T-helper 2 cell treated with Interferon-gamma antibody and Interleukin-4, amounts not matched to agents 5 μg/mL and 100 μg/mL, for 36 hours (primary cell): ENCODE measurements at places on chromosomes 13 and 19.

- DNase-seq: peak; percentile 25
These were observed 21.7 kb downstream of the IRS2 start for GRCh38 chr13:109764470-109765291.

- DNase-seq: peak; percentile 79
These were observed 885 bp downstream of the TGFB1 start for GRCh38 chr19:41352609-41353465.

GRCh38 chr13:42696191-42696590 lies 85.2 kb upstream of the FAM216B start:
- DNase-seq: no peak

- no peak for DNase-seq
These were observed 1091.2 kb downstream of the SLITRK1 start for GRCh38 chr13:82791035-82791434.

- DNase-seq: no peak
These were observed 389.2 kb downstream of the ITGBL1 start for GRCh38 chr13:101841698-101842097.

DNA sequence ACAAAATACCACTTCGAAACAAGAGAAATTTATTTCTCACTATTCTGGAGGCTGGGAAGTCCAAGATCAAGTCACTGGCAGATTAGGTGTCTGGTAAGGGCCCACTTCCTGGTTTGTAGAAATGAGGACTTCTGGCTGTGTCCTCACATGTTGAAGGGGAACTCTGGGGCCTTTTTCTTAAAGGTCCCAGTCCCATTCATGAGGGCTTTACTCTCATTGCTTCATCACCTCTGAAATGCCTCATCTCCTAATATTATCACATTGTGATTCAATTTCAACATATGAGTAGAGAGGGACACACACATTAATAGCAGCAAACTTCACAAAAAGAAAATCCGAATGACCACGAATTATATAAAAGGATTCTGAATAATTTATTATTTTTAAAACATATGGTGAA lies 21.6 kb upstream of the SIGLEC14 start:
- DNase-seq: no peak

DNA sequence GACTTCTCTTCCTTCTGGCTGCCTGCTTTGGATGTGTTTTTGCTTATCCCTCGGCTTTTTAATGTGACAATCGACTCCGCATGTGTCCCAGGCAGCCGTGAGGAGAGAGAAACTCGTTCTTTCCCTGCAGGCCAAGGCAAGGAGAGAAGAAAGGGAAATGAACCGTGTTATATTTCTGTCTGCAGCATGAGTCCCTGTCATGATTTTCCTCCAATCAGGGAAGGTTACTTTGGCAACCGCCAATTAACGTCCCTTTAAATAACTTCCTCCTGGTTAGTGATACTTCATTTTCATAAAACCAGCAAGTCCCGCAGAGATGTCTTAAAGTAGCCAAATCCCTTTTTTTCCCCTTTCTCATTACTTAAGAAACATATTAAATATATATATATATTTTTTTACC lies 42.6 kb downstream of the RFC3 start:
- no peak for DNase-seq

- DNase-seq: no peak
These were observed 96.4 kb downstream of the MBNL2 start for GRCh38 chr13:97318532-97318931.

GRCh38 chr19:43782311-43782660 lies 1.5 kb upstream of the KCNN4 start:
- DNase-seq: no peak

DNA sequence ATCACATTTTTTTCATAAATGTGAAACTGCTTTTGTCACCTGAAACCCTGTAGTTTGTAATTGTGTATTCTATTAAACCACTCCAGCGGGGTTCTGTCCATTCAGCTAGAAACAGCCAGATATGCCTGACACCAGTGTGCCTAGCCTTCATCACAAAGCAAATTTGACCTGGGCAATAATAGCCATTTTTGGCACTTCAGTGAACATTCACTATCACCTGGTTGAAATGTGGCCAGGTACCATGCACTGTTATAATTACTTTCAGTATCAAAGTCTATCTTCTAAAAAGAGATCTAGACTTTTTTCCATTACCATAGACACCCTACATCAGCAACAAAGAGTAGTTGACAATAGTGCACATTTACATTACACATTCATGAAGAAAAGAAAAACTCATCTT lies 64.5 kb downstream of the ZNF257 start:
- no peak for DNase-seq

- DNase-seq: no peak
These were observed 309.1 kb upstream of the EDNRB start for GRCh38 chr13:78227709-78228108.

DNA sequence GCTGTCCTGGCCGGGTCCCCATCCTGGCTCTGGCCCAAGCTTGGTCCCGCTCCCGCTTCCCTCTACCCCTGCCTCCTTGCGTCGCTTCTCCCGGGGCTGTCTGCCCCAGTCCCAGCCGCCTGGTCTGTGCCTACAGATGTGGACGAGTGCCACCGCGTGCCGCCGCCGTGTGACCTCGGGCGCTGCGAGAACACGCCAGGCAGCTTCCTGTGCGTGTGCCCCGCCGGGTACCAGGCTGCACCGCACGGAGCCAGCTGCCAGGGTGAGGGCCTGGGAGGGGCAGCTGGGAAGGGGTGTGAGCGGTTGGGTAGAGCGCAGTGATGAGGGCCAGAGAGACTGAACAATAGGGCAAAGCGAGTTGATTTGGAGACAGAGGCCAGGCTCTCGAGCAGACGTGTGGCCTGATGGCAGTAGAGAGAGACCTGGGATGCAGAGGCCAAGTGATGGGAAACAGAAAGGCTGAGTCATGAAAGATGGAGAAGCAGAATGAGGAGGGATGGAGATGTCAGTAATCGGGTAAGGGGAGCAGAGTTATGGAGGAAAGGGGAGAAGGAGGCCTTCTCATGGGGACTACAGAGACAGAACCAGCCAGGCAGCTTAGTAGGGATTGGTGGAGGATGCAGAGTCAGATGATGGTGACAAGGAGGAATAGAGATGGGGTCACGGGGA lies 9.4 kb downstream of the LTBP4 start:
- DNase-seq: peak; percentile 52

DNA sequence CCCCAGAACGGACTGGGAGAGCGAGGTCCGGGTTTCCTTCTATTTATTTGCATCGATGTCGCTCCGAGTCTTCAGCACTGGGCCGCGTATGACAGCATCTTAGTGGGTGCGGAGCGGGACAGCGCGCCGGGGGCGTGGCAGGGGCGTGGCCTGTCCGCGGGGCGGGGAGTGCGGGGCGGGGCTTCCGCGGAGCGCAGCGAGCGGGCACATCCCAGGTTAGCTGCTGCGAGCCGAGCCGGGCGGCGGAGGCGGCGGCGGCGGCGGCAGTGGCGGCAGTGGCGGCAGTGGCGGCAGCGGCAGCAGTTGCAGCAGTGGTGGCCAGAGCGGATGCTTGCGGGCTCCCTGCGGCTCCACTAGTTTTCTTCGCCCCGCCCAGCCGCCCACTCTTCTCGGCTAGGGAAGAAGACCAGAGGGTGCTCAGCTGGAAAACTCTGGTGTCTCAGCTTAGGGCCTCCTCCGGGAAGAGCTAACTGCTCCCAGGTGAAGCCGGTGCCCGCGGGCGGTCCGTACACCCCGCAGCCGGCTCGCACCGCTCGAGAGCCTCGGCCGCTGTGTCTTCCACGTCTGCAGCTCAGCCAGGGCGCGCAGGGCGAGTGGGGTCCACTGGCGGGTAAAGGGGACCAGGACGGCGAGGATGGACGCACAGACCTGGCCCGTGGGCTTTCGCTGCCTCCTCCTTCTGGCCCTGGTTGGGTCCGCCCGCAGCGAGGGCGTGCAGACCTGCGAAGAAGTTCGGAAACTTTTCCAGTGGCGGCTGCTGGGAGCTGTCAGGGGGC lies at the start of gene GPC5:
TSS of gene GPC5 (plus strand) at position 209 of the 776 bp plus-strand sequence.
- DNase-seq: peak; percentile 75

GRCh38 chr13:113407103-113407530 lies 43.2 kb upstream of the GRTP1 start:
- DNase-seq: no peak

GRCh38 chr19:15123031-15123890 lies 16.1 kb downstream of the SYDE1 start:
- no peak for DNase-seq

DNA sequence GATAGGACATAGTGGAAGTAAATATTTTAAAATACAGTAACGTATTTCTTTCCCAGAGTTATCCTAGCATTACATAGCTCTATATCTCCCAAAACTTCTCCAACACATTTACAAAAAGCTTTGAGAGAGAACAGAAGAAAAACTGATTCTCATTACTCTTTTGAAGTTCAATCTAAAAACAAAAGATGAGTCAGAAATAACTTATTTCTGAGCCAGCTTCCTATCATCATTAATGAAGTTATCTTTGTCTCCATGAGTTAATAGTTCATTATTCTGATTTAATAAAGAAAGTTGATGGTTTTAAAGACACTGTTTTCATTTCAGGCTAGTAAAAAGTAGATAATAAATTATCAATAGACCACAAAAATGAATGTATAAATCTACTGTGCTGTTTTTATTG lies 446.7 kb upstream of the SPRY2 start:
- no peak for DNase-seq

- no peak for DNase-seq
These were observed 11.2 kb upstream of the SELENOW start for GRCh38 chr19:47767349-47767748.

- DNase-seq: no peak
These were observed 3.8 kb upstream of the MLNR start for GRCh38 chr13:49216334-49216733.

DNA sequence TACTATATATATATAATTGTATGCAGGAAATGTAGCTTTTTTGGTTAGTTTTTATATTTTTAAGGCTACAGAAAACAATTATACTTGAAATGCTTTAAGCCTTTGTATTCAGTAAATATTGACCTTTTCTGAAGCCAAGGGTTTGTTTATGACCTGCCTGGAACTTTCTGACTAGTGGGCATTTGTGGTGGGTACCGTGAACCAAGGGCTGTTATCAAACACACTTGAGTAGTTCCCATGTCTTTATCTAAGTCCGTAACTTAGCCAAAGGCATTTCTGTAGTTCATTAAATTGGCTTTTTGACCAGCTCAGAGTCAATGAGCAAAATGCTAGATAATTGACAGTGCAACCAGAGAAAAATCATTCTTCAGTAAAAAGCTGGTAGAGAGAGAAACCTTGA lies 1444.2 kb upstream of the SLC10A2 start:
- DNase-seq: no peak

DNA sequence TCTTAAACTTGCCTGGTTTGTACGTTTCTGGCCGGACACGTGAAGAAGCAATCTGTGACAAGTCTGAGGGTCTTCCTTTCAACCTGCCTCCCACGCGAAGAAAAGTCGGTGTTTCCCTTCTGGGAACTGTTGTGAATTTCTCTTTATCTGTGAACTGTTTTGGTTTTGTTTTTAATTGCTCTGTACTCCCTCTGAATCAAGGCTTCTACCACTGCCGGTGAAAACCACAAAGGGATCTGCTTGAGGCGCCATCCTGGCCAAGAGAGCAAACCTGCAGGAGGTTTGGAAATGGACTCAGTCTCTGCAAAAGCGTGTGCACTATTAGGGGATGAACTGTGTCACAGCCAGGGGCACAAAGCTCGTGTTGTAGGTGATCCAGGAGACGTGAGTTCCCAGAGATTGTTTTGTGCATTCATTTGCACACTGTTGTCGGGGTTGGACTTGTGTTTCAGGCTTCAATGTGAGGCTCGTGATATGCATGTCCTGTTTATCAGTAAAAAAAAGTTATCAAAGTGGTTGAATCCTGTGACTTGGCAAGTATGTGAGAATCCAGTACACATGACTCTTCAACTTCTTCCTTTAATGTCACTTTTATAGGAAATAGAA lies 9.7 kb downstream of the SIGLEC8 start:
- DNase-seq: peak; percentile 72

DNA sequence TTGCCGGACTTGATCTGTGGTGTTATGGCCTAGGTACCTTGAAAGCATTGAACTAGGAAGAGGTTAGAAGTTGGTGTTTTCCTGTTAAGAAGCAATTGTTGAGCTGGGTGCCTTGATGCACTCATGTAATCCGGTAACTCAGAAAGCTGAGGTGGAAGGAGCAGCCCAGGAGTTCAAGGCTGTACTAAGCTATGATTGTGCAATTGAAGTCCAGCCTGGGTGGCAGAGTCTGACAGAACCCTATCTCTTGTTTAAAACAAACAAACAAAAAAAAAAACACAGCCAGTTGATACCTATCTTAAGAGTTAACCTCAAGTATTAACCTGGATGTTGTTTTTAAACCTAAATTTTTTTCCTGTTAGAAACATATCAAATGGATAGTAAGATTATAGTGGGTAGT lies 19.3 kb downstream of the SAFB start:
- DNase-seq: no peak

DNA sequence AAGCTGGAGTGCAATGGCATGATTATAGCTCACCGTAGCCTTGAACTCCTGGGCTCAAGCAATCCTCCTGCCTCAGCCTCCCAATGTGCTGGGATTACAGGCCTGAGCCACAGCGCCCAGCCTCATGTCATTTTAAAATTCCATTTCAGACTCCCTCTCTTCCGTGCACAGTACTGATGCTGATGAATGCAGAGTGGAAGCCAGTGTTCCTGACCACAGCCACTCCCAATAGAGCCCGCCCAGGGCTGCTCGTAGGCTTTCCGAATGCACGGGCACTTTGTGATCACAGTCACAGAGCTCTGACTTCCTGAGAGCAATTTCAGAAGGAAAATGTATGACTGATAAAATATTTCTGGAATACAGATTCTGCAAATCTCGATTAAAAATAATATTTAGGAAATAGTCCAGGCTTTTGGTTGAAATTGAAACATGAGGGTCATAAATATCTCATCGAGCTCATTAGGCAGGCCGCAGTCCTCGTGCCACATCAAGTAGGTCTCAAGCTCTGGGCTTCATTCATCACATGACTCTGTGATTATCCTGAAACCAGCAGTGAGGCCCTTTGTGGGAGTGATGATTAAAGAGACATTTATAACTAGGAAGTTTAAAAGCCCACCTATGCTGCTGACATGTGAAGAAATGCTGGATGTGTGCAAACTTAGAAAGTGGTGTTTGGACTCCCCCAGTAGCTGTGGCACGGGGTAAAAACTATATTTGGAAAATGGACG lies 38.9 kb upstream of the AMER2 start:
- DNase-seq: no peak

DNA sequence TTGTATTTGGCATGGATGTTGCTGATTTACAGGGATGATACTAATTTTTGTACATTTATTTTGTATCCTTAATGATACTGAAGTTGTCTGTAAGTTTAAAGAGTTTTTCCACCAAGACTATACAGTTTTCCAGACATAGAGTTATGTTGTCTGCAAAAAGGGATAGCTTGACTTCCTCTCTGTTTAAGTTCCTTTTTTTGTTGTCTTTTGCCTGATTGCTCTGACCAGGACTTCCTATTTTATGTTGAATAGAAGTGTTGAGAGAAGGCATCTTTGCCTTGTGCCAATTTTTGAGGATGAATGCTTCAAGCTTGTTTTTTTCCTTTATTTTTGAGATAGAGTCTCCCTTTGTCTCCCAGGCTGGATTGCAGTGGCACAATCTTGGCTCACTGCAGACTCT lies 36.8 kb upstream of the ZNF681 start:
- no peak for DNase-seq

DNA sequence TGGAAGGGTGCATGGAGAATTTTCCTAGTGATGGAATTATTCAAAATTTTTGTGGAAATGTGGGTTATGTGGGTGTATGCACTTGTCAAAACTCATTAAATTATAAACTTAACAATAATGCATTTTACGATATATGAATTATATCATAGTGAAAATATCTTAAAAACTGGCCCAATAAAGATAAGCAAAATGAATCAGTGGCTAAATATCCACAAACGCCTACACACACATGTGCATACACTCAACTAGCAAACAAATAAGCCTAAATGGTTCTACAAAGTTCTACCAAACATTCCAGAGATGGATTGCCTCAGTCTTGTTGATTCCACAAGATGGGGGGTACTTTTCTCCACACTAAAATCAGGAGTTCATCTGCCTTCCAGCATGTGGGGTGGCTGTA lies 349.5 kb downstream of the TSHZ3 start:
- no peak for DNase-seq
